AG10803 (cell line): ENCODE measurements at places on chromosomes 13 and 19.

DNA sequence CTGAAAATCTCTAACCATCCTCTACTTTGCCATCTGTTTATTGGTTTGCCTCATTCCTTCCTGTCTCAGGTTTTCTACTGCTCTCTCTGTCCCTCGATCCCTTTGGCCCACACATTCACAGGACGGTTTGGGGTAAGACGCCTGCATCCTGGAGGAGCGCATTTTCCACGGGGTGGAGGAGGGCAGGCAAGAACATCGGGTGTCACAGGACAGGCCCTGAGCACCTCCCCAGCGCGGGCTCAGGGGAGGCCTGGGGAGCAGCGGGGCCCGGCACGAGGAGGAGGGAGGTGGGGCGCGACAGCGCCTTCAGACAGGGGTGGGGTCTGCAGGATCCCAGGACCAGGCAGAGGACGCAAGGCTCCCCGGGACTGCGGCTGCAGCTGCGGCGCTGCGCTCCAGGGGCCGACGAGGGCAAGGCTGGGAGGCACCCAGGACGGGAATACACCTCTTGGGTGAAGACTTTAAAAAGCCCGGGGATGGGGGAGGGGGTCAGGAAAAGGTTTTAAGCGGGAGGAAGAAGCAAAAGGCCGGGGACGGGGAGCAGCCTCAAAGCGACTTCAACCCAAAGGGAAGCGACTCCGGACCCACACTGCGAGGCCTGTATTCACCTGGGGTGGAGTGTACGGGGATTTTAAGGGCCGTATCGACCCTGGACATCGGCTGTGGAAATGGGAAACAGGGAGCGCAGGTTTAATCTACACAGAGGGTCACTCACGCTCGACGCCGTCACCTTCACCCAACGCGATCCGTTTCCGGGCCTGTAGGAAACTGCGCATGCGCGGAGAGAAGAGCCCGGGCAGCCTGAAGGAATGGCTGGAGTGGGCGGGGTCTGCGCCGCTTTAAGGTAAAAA is at the start of gene ZNF415:
ZNF415 (minus strand) TSS at position 770 of the 851 bp plus-strand sequence. CDS start 10,234 bp downstream, outside the sequence.
- peak; percentile 51 for DNase-seq

DNA sequence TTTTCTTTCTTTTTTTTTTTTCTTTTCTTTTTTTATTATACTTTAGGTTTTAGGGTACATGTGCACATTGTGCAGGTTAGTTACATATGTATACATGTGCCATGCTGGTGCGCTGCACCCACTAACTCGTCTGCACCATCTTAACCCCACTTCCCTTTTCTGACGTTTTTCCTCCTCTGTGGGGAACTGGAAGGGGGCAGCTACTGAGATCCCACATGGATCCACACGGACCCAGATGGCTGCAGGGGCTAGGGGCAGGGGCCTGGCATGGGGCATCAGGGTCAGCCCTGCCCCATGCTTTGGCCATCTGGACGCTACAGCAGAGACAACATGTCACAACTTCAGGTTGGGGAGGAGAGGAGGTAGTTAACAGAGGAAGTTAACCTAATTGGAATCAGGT is 54.3 kb downstream of the RUBCNL start:
- DNase-seq: no peak

DNA sequence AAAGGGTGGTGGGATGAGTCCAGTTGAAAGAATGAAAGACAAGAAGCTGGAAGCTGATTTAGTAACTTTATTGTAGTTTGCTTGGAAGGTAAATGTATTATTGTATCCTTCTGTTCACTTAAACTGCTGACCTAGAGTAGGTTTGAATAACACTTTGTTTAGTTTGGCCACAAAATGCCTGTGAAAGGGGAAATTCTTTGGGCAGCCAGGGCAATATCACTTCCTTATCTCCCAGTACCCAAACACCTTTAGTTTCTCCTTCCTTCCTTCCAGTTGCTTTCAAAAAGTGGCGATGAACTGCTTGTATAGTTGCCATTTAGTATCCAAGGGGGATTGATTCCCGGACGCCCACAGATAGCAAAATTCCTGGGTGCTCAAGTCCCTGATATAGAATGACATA is 120.1 kb downstream of the PAN3 start:
- no peak for DNase-seq

- peak; percentile 6 for DNase-seq
Measured at GRCh38 chr13:27665333-27665732, 43.6 kb downstream of the POLR1D start.

DNA sequence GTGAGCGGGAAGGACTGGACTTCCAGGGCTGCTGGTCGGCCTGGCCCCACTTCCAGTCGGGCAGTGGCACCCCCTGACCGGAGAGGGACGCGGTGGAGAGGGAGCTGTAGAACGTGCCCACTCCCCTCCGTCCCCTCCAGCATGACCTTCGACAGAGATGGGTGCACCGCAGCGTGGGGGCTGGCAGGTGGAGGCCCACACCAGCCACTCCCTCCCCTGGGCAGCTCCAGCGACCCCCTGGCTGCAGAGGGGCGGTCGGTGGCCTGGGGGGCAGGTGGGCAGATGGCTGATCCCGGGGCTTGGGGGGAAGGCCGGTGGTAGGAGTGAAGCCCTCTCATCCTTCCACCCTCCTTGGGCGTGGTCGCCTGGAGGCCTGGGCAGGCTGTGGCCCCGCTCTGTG is 2.4 kb downstream of the HCN2 start:
- DNase-seq: no peak

DNA sequence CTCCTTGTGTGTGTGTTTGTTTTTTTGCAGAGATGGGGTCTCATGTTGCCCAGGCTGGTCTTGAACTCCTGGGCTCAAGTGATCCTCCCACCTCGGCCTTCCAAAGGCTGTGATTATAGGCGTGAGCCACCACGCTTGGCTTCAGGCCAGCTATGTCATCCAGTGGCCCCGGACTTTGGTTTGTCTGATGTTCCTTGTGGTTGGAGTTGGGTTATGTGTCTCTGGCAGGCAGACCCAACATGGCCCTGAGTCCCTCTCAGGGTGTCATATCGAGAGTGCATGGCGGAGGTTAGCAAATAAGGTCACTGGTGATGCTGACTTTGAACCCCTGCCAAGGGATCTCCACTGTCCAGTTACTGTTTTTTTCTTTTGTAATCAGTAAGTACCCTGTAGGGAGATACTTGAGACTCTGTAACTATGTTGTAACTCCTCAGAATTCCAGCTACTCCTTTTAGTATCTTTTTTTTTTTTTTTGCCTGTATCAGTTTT is 37.3 kb downstream of the SMARCA4 start:
- no peak for DNase-seq

DNA sequence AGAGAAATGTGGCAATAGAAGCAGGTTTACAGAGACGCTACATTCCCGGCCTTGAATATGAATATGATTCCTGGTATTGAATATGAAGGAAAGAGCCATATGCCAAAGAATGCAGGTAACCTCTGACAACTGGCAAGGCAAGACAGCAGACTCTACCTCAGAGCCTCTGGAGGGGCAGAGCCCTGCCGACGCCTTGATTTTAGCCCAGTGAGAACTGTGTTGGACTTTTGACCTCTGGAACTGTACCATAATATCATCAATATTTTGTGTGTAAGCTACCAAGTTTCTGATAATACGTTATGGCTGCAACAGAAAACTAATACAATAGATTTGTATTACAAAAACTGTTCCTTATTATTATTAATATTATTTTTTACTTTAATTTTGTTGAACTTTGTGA is 219.7 kb downstream of the FGF14 start:
- no peak for DNase-seq

DNA sequence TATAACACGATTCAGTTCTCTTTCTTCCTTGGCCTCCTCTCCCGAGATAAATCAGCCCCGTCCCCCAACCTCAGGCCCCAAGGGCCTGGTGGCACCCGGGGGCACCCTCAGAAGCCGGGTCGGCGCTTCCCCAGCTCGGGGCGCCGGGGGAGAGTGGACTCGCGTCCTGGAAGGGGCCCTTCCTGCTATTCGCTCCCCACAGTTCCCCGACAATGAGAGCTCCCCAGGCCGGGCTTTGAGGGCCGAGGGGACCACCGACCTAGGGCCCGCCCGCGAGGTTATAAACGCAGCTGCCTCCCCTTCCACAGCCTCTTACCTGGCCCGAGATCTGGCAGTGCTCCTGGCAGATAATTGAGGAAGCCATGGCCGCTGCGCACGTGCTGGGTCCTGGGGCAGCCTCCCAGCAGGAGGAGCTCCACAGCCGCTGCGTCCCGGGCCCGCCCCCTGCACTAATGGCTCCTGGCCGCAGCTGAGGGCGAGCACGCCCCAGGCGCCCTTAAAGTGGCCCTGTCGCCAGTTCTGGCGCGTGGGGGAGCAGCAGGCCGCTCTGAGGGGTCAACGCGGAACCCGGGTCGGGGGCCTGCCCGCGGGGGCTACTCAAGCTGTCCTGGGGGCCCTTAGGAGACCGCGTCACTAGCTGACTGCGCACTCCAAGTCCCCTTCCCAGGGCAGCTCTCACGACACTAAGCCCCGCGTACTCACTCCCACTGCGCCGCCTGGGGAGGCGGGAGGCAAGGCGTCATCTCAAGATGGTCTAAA is at the start of gene SOHLH2:
SOHLH2 (minus strand) TSS at position 394 of the 759 bp plus-strand sequence; CDS start at position 364, 30 bp downstream.
- no peak for DNase-seq

GRCh38 chr13:49220036-49220855 is at the start of gene MLNR:
MLNR (plus strand) TSS chr13:49220338; CDS start chr13:49220338, 0 bp downstream.
- DNase-seq: peak; percentile 12

DNA sequence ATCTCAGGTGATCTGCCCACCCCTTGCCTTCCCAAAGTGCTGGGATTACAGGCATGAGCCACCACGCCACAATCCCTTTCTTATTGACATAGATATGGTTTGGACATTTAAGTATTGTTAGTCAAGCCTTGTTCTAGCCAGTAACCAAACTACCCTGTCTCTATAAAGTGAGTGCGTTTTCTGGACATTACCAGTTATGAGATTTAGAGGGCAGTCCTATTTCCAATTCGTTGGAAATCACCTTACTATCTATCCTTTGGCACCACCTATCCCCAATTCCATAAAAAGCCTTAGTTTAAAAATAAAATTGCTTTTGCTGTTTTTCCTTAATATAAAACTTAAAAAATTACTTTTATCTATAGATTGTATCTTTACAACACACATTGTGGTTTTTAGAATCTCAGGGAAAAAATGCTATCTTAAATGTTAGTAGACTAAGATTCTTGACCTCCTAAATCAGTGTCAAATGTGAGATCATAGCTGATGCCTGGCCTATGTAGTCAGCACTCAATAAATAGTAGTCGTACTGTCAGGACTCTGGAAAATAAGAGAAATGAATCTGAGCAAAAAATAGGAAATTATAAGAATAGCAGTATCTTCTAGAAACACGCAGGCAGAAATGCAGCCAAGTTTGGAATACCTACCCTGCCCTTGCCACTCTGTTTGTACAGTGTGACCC is 57.0 kb downstream of the NUFIP1 start:
- DNase-seq: no peak

GRCh38 chr13:113766035-113766800 is 7.2 kb downstream of the TMEM255B start:
- no peak for DNase-seq

DNA sequence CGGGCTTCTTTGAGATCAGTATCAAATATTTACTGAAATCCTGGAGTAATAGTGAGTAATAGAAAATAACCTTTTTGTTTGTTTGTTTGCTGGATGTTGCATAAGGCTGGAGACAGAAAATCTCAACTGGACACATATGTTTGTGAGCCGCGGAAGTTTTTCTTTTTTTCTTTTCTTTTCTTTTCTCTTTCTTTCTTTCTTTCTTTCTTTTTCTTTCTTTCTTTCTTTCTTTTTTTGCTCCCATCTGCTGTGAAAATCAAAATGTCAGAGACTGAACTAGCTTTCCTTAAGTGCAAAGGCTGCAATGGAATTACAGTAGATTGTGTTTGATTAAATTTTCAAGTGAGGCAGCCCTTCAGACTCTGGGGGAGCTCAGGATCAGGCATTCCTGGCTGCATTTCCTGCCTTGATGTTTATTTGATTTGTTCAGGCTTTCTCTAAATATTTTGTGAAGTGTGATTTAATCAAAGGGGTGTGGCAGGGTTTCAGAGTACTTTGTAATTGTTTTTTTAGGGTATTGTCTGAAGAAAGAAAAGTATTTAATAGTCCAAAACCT is 319 bp downstream of the FRY start:
- no peak for DNase-seq

GRCh38 chr19:38204728-38205127 is 19.3 kb downstream of the DPF1 start:
- DNase-seq: no peak

DNA sequence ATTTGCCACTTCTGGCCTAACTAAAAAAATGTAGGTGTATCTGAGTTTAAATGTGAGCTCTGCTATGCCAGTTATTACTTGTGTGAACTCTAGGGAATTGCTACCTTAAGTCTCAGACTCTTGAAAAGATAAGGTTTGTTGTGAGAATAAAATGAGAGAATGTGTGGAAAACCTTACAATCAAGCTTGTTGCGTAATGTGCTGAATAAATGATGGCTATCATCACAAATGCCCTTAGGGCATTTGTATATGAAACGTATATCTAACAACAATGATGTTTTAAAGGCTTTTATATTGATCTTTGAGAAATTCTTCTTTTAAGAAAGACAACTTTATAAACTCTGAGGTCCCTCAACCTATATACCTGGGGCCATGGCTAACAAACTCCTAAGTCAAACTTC is 384.8 kb downstream of the ITGBL1 start:
- no peak for DNase-seq

DNA sequence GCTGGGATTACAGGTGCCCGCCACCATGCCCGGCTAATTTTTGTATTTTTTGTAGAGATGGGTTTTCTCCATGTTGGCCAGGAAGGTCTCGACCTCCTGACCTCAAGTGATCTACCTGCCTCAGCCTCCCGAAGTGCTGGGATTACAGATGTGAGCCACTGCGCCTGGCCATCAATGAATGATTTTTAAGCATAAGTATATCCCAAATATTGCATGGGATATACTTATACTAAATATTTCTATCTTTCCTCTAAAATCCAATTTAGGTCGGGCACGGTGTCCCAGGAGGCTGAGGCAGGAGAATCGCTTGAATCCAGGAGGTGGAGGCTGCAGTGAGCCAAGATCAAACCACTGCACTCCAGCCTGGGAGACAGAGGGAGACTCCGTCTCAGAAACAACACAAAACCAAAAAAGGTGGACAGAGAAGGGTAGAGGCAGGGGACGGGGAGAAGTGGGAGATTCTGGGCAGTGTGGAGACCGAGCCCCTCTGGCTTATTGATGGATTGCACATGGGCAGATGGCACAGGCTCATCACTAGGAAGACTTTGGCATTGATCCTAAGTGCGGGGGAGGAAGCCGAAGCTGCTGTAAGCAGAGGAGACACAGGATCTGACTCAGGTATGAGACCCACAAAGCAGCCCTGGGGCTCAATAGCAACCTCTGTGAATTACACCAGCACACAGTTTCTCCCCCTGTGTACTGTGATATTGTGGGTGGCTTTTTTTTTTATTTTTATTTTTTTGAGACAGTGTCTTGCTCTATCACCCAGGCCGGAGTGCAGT is 13.5 kb downstream of the ARRDC5 start:
- peak; percentile 46 for DNase-seq

GRCh38 chr13:114311908-114312307 is 2.4 kb upstream of the CHAMP1 start:
- peak; percentile 66 for DNase-seq

DNA sequence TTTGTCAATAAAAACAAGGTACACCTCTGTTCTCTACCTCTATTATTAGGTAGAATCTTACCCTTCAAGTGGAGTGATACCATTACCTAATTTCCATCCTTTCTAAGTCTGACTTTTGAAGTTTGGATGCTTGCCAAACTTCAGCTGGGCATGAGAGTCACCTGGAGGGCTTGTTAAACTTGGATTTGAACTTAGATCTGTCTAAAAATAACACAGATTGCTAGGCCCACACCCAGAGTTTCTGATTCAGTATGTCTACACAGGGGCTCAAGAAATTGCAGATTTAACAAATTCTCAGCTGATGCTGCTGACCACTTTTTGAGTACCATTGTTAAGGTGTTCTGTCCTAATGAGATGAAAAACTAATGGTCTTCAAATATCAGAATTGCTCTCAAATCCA is 512.2 kb downstream of the LMO7 start:
- DNase-seq: no peak
